B cell (primary cell): ENCODE measurements at places on chromosomes 3 and 15. TPM values are rescaled to one million over a fixed set of nuclear protein-coding genes. Genes with fewer than 3 reads are reported as not detected.

DNA sequence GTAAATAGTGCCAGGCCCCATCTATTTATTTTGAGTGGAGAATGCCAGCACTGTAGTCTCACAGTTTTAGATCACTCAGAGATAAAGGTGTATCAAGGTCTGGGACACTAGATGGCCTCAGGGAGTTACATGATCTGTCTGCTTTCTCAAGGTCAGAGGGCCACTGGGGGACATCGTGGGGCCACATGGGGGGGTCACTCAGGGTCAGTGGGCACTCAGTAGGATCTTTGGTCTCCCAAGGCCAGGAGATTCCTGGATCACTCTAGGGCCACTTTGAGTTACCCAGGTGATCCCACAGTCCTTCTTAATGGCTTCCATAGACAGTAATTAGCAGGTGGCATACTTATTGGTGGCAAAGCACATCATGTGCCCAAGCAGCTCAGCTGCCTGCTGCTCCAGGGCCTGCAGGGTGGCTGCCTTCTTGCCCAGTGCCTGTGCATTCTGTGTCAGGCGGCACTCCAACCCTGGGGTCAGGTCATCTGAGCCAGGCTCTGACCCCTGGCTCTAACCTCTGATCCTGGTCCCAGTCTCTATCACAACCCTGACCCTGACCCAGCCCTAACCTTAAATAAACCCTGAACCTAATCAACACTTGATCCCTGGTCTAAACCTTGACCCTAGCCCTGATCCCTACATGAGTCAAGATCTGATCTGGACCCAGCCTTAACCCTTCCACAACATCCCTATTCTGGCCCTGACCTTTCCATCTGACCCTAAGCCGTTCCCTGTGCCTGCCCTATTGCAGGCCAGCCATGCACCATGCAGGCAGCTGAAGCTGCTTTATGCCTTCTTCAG lies 1.8 kb upstream of the LAMB2 start:
- no peaks in the 10 kb centered on the region for H3K27me3 ChIP-seq
- no peak for DNase-seq
- peaks cover 10% of the 10 kb centered on the region for H3K4me1 ChIP-seq
- H3K4me3 ChIP-seq: no peak overlapping the region

DNA sequence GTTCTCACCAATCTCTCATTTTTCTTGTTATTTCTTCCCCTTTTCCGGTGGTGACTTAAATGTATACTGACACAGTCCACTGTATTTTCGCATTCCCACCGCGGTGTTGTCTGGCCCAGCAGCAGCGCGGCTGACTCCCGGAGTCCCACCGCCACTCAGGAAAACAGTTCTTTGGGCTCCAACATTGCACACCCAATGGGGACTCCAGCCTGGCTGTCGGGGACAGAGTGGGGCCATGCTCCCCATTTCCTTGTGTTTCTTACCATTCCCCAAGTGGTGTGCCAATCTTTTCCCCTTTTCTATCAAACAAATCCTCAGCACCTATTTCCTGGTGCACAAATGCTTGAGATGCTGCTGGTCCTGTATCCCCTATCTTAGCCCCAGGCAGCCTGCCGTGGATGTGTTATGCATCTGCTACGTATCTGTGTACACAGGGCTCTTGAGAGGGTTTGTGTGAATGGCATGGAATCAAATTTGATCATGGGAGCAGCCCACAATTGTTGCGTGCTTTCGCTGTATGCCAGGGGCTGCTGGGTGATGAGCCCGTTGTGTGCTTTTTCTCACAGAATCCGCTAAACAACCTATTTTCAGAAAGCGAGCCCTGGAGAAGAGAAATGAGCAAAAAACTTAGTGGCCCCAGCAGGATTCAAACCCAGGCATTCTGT lies 219.1 kb upstream of the RGMA start:
- no peak overlapping the region for H3K27ac ChIP-seq
- no peaks in the 10 kb centered on the region for H3K4me1 ChIP-seq
- H3K36me3 ChIP-seq: no peaks in the 10 kb centered on the region
- DNase-seq: no peak
- H3K27me3 ChIP-seq: no peaks in the 10 kb centered on the region

DNA sequence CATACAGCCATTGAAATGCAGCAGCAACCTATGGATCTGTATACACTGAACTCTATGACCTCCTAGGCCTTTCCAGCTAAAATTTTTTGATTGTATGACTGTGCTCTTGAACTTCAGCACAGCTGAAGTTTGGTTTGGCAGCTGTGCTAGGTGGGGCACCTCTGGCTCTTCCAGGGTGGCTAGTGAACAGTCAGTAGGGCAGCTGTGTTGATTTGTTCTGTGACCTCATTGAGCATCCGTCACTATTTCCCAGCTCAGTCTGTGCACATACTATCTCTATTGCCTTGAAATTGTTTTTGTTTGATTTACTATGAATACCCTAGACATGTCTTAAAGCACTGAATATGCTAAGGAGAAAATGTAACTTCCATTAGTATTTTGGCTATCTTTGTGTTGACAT lies 363.2 kb upstream of the NAALADL2 start:
- H3K36me3 ChIP-seq: no peaks in the 10 kb centered on the region
- H3K4me1 ChIP-seq: no peaks in the 10 kb centered on the region
- H3K4me3 ChIP-seq: no peak overlapping the region
- no peaks in the 10 kb centered on the region for H3K27me3 ChIP-seq
- DNase-seq: no peak

GRCh38 chr3:11570789-11571495 lies 72.8 kb downstream of the VGLL4 start:
- no peak overlapping the region for H3K4me3 ChIP-seq
- H3K27ac ChIP-seq: no peak overlapping the region
- H3K4me1 ChIP-seq: no peaks in the 10 kb centered on the region
- no peaks in the 10 kb centered on the region for H3K27me3 ChIP-seq
- no peaks in the 10 kb centered on the region for H3K36me3 ChIP-seq

DNA sequence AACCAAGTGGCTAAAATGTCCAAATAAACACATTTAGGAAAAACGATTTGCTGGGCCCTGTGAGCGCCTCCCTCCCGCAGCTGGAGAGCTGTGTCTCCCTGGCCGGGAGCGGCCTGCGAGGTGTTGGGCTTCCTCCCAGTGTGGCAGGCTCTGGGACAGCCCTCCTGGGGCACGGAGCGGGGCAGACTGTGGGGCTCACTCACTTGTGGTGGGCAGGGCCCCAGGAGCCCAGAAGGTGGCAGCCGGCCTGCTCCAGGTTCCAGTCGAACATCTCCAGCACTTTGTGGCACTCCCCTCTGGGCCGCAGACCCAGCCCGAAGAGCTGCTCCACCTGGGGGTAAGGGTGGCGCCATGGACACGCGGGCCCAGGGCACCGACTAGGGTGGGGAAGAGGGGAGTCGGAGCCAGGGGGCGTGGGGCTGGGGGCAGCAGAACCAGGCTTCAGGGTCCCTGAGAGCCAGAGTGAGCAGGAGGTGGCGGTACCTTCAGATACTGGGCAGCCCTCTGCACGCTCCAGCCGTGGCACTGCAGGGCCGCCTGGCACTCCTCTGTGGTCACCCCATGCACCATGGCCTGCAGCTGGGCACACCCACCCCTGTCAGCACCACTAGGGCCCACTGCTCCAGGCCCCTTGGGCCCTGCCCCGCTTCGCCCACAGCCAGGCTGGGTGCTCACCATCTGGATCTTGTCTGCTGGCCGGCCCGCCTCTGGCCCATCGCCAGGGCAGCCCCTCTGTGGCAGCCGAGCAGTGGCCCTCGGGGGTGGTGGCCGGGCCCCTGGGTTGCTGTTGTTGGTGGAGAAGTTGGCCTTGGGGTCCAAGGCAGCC lies 41.5 kb downstream of the TNK2 start:
- H3K27ac ChIP-seq: no peak overlapping the region
- no peaks in the 10 kb centered on the region for H3K36me3 ChIP-seq

DNA sequence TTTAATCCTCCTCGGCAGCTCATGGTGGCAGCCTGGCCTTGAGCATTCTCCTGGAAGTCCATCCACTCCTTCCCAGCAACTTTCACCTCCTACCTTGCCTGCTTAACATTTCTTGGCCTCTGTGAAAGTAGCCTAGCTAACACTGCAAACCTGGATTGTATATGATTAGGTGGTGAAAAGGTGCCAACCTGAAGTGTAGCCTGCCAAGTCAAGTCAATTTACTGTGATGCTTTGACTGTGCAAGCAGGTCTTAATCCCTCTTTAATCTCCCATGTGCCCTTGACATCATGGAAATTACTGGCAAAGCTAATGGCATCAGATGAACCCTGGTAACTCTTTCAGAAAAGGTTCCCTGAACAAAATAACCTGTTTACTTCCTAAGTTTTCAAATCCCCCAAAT lies 169.7 kb upstream of the NR2F2 start:
- no peaks in the 10 kb centered on the region for H3K4me1 ChIP-seq
- DNase-seq: no peak
- H3K27ac ChIP-seq: no peak overlapping the region
- no peak overlapping the region for H3K4me3 ChIP-seq

GRCh38 chr3:180973543-180973942 lies 16.0 kb downstream of the DNAJC19 start:
- H3K27ac ChIP-seq: no peak overlapping the region
- H3K4me3 ChIP-seq: no peak overlapping the region
- H3K36me3 ChIP-seq: peaks cover 5% of the 10 kb centered on the region
- no peaks in the 10 kb centered on the region for H3K27me3 ChIP-seq
- no peak for DNase-seq

DNA sequence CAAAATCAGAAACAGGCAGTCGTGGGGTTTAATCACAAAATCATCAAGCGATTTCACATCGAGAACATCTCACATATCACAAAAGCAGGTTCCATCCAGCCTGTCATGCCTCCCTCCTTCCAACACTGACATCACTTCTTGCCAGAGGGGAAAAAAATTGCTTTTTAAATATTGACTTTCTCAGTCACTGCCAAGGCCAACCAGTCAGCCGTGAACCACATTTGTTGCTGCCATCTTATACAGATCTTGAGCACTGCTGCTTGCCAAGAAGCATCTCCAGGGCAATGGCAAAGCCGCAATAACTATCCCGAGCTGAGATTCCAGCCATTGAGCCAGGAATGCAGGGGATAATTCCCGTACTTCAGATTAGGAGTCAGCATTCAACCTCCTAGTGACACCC lies 174.6 kb downstream of the ANXA2 start:
- no peaks in the 10 kb centered on the region for H3K27me3 ChIP-seq
- H3K27ac ChIP-seq: no peak overlapping the region
- DNase-seq: no peak
- no peaks in the 10 kb centered on the region for H3K36me3 ChIP-seq
- no peak overlapping the region for H3K4me3 ChIP-seq

- H3K27ac ChIP-seq: no peak overlapping the region
- no peaks in the 10 kb centered on the region for H3K36me3 ChIP-seq
- H3K4me3 ChIP-seq: no peak overlapping the region
- no peaks in the 10 kb centered on the region for H3K27me3 ChIP-seq
- DNase-seq: no peak
These were observed 43.9 kb downstream of the LRRFIP2 start for GRCh38 chr3:37130448-37130847.

DNA sequence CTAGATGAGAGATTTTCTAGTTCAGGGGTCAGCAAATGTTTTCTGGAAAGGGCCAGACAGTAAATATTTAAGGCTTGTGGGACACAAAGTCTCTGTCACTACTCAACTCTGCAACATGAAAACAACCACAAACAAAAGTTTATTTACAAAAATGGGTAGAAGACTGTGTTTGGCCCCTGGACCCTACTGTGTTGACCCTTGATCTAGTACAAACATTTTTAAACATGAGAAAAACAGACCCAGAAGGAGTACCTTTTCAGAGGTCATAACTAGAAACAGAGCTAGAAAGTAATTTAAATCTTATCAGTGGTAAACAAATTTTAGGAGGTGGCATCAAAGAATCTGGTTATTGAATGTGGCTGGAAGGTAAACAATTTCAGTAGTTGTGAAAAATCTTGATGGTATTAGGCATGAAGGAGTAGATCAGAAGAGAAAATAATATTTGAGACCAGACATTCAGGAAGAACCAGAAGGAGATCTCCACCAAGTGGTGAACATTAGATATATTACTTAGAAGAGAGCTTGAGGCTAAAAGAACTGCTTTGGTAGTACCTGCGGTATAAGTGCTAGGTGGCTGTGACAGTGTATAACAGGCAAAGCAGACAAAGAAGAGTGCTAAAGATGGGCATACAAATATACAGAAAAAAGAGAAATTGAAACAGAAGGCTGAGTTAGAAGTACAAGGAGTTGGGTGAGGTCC lies 101.7 kb downstream of the NR1I2 start:
- H3K4me1 ChIP-seq: no peaks in the 10 kb centered on the region
- DNase-seq: no peak
- no peak overlapping the region for H3K4me3 ChIP-seq
- no peaks in the 10 kb centered on the region for H3K27me3 ChIP-seq
- peaks cover 9% of the 10 kb centered on the region for H3K36me3 ChIP-seq
- no peak overlapping the region for H3K27ac ChIP-seq

GRCh38 chr3:126113733-126114442 lies 30.0 kb upstream of the SLC41A3 start:
- H3K27me3 ChIP-seq: no peaks in the 10 kb centered on the region
- no peak for DNase-seq
- no peak overlapping the region for H3K27ac ChIP-seq
- H3K36me3 ChIP-seq: no peaks in the 10 kb centered on the region
- no peaks in the 10 kb centered on the region for H3K4me1 ChIP-seq

- H3K27ac ChIP-seq: no peak overlapping the region
- H3K4me3 ChIP-seq: peak overlapping the region; percentile 19
- H3K27me3 ChIP-seq: no peaks in the 10 kb centered on the region
- no peaks in the 10 kb centered on the region for H3K36me3 ChIP-seq
These were observed 318.7 kb upstream of the STT3B start for GRCh38 chr3:31213869-31214486.

- H3K4me3 ChIP-seq: no peak overlapping the region
- H3K4me1 ChIP-seq: no peaks in the 10 kb centered on the region
- DNase-seq: no peak
- no peak overlapping the region for H3K27ac ChIP-seq
- H3K36me3 ChIP-seq: no peaks in the 10 kb centered on the region
These were observed 184.1 kb downstream of the XXYLT1 start for GRCh38 chr3:195086885-195087284.

DNA sequence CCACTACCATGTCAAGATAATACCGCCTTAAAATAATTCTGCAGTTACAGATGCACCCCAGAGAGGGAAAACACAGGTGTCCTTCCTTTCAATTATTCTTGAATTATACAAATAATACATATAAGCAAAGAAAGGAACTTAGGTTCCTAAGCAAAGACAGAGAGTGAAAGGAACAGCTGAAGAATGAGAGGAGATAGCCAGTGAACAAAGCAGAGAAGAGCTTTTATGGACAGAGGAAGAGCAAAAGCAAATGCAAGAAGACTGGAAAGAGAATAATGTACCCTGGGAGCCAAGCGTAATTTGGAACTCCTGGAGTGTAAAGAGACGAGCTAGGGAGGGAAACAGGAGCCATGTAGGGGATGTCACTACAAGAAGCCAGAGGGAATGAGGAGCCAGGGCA lies 21.7 kb downstream of the GPR176 start:
- no peak for DNase-seq
- H3K27ac ChIP-seq: no peak overlapping the region
- peaks cover 5% of the 10 kb centered on the region for H3K27me3 ChIP-seq
- no peaks in the 10 kb centered on the region for H3K4me1 ChIP-seq
- no peak overlapping the region for H3K4me3 ChIP-seq
- no peaks in the 10 kb centered on the region for H3K36me3 ChIP-seq

- H3K27ac ChIP-seq: peak overlapping the region; percentile 74
- H3K36me3 ChIP-seq: no peaks in the 10 kb centered on the region
- H3K4me1 ChIP-seq: peaks cover 49% of the 10 kb centered on the region
- H3K4me3 ChIP-seq: no peak overlapping the region
These were observed 51.6 kb downstream of the TRPM1 start for GRCh38 chr15:31049682-31050615.

- H3K4me3 ChIP-seq: no peak overlapping the region
- no peaks in the 10 kb centered on the region for H3K27me3 ChIP-seq
- H3K27ac ChIP-seq: no peak overlapping the region
- no peaks in the 10 kb centered on the region for H3K4me1 ChIP-seq
These were observed 53.4 kb upstream of the APEH start for GRCh38 chr3:49620728-49621127.

Gene ACKR2
- 0.31 and 0.35 TPM in 2 replicates for polyA plus RNA-seq

Gene ICE2
- 17.3 and 19.0 TPM in 2 replicates for polyA plus RNA-seq

Gene MUC20
- polyA plus RNA-seq: 11.0 and 12.1 TPM in 2 replicates

Gene ARNT2
- not detected in 2 replicates for polyA plus RNA-seq

Gene OSBPL10
- polyA plus RNA-seq: 70.4 and 88.5 TPM in 2 replicates

Gene FNDC3B
- 1.2 and 1.8 TPM in 2 replicates for polyA plus RNA-seq
